CD4-positive, alpha-beta T cell treated with Interleukin-4 for 1 hour (primary cell): ENCODE measurements at places on chromosomes 6 and 20.

DNA sequence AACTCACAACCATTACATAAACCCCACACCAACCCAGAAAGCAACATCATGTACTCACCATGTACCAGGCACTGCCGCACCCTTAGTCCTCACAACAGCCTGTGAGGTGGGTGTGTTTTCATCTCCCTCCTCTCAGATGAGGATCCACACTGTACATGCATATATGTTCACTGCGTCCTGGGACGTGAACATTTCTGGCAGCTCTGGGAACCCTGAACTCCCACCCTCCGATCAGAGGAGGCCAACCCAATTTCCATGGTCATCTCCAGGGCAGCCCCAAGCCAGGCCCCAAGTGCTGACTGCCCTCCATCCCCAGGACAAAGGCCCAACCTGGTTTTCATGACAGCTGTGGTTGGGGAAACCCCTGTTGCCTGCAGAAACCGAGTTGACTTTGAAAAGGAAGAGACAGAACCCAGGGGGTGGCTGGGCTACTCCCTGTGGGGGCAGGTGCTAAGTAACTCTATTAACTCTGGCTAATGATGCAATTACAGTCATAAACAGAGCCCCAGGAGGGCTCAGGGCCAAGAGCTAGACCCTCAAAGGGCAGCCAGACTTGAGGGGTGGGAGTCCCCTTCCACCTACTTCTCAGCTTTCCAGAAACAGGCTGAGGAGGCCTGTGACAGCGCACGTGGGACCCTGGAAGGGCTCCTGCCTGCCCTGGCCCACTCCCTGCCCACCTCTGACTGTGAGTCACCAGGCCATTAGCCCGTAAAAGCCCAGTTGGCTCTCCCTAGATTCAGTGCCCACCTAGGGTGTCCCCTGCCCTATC is 2.6 kb downstream of the TFEB start:
- DNase-seq = peak; percentile 75

- DNase-seq = peak; percentile 9
Measured at GRCh38 chr6:163711615-163712565, 297.4 kb downstream of the QKI start.

GRCh38 chr6:158441716-158442215 is 118.1 kb upstream of the TMEM181 start:
- DNase-seq = no peak

GRCh38 chr20:39640147-39640546 is 678.0 kb downstream of the DHX35 start:
- DNase-seq = no peak

DNA sequence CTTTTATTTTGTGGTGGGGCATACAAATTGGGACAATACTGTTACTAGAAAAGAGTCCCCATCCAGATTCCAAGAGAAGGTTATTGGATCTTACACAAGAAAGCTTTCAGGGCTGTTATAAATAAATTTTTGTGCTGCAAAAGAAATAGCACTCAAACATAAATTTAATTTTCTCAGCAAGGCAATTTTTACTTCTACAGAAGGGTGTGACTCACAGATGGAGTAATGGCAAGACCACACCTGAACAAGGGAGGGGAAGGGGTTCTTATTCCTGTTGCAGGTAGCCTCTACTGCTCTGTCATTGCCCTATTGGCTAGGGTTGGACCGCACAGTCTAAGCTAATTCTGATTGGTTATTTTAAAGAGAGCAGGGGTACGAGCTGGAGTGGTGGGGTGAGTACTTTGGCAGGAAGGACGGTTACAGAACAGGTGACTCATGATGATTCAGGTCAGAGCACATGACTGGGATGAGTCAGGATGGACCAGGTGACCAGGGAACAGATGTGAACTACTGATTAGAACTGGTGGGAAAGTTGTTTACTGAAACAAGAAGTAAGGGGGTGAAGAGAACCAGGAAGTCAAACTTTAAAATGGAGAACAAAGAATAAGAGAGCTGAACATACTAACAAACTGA is 41.1 kb downstream of the CNR1 start:
- DNase-seq = no peak

DNA sequence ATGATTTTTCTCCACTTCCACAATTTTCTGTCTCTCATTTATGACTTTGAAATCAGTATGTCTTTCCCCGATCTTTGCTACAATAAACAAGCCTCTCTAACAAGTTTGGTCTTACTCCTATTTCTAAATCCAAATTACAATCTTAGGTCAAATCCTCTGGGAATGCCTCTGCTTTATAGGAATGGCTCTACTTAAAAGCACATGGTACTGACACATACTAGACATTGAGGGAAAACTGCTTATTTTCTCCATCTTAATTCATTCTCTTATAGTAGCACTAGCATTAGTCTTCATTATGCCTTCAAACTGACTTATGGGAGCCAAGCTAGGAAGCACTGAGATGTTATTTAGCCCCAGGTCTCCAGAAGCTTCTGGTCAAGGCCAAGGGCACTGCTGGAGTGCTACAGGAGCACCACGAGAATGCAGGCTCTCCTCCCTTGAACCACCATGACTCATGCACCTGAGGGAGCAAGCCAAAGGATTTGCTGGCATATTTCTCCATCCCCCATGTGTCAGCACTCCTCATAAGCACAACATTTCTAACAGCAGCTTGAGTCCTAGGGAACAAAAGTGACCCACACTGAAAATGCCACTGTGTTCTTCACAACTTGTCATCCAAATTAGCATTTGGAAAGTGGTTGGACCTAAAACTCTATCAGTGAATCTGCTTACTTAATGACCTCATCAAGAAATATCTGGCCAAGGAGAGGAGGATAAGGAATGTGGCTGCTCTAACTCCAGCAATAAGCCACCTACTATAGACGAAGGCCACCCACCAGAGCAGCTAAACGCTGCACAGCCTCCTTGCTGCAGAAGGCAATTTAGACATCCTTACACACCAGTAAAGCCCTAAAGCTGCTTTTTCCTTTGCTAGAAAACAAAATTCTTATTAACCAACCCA is 156.8 kb upstream of the KCNQ5 start:
- DNase-seq = no peak

DNA sequence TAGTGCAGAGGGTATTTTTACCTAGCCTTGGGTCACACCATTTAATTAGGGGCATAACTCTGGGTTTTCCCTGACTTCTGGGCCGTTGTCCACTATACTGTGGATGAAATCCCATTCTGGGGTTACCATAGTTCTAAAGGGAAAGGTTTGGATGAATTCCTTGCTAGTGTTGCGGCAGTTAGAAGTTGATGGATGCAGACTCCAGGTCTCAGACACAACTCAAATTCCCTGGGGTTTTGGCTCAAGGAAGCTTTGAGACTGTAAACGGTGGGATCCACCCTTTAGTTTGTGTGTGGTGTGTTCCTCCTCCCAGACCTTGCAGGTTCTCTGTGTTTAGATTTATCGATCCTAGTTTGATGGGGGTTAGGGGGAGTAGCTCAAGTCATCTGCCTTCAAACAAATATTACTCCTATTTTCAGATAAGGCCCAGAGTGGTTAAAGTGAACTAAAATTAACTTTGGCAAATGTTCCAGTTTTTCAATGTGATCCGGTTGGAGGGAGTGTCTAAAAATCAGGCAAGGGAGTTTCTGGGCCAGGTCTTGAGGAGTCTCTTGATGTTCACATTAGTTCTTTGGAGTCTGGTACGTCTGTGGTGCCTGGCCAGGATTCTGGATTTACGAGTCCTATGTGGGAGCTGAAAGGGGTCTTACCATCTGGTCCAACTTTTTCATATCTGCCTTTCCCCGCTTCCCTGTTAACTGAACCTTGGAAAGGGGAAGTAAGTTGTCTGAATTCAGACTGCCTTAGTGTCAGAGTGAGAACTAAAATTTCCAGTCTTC is 1.5 kb downstream of the RALY start:
- DNase-seq = no peak

- no peak for DNase-seq
Measured at GRCh38 chr6:160737934-160738333, 35.9 kb downstream of the PLG start.

GRCh38 chr6:22809370-22809769 is 240.0 kb downstream of the HDGFL1 start:
- no peak for DNase-seq

- no peak for DNase-seq
Measured at GRCh38 chr20:41426086-41426830, 59.6 kb upstream of the EMILIN3 start.

- DNase-seq = peak; percentile 48
Measured at GRCh38 chr6:72622094-72622940, 453 bp downstream of the KCNQ5 start.

GRCh38 chr20:43185901-43186300 is 3.8 kb downstream of the PTPRT start:
- DNase-seq = no peak

DNA sequence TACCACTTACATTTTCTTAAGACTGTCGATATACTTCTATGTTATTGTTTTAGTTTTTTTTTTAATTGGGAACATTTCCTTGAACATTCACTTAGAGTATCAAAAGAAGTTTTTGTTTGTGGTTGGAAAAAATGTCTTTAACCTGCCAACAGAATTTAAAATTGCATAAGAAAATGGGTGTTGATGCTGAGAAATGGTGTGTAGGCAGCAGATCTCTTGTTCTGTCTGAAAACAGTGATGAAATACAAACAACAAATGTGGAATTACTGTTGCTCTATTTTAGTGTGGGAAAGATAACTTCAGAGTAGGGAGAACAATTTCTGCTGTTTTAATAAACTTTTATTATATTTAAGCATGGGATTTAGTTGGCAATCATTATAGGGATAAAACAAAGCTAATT is 293.5 kb downstream of the CDKAL1 start:
- no peak for DNase-seq

GRCh38 chr6:43172104-43173007 is 1.3 kb downstream of the SRF start:
- peak; percentile 55 for DNase-seq

DNA sequence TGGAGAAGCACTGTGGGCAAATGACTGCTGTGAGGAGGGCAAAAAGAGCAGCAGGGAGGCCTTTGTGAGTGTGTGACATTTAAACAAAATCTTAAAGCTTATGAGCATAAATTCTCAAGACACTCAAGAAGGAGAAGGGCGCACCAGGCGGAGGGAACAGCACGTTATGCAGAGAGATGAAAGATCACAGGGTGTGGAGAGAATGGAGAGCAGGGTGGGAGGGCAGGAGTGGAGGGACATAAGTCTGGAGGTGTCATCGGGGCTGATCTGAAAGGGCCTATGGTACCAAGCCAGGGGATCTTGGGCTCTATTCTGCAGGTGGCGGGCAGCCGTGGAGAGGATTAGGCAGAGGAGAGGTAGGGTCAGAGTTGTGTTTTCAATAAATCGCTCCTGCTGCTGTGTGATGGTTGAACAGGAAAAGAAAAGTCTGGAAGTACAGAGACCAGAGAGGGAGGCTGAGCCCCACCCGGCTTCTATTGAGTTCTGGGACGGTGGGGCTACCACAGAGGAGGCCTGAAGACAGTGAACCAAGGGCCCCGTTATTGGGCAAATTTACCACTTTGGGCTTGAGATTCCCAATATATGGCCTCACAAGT is 24.3 kb upstream of the DLGAP4 start:
- no peak for DNase-seq

DNA sequence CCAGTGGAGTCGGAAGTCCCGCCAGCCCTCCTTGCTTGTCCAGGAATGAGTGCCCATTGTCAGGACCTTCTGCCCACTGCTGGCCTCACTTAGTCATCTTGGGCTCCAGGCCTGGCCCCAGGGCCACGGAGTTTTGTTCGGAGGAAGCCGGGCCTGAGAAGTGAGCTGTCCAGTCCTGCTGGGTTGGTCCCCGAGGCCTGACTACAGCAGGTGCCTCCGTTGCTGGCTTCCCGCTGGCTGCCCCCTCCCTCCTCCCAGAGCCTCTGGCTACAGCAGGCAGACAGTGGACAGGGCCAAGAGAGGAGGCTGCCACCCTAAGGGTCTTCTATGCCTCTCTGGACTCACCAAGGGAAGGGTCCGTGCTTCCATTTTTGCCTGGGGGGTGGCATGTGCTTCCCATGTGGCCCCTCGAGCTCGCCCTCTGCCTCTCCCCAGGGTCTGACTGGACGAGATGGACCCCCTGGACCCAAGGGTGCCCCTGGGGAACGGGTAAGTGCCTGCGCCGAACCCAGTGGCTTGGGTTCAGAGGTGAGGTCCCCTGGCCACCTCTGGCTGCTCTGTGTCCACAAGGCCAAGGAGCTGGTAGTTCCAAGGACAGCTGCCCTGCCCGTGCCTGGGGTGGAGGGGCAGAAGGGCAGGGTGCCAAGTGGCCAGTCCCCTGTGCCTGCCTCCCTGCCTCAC is 2.8 kb downstream of the COL9A3 start:
- DNase-seq = no peak

- DNase-seq = no peak
Measured at GRCh38 chr6:115573861-115574260, 486.8 kb downstream of the FRK start.

DNA sequence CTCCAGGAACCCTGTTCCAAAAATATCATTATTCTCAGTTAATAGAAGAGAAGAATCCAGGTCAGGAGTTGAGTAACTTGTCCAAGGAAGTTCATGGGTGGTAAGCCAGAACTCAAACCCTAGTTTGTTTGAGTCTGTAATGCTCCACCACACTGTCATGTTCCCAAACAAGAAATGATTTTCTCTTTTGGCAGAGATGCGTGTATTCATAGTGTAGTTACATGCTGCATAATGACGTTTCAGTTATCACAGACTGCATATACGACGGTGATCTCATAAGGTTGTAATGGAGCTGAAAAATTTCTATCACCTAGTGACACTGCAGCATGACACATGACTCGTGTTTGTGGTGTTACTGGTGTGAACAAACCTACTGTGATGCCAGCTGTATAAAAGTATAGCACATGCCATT is 102.6 kb downstream of the TULP4 start:
- no peak for DNase-seq

- no peak for DNase-seq
Measured at GRCh38 chr20:24598996-24599395, 129.6 kb downstream of the SYNDIG1 start.

- DNase-seq = no peak
Measured at GRCh38 chr20:48951646-48952045, 30.1 kb downstream of the ARFGEF2 start.

- no peak for DNase-seq
Measured at GRCh38 chr20:45061244-45061643, 39.7 kb downstream of the KCNS1 start.

DNA sequence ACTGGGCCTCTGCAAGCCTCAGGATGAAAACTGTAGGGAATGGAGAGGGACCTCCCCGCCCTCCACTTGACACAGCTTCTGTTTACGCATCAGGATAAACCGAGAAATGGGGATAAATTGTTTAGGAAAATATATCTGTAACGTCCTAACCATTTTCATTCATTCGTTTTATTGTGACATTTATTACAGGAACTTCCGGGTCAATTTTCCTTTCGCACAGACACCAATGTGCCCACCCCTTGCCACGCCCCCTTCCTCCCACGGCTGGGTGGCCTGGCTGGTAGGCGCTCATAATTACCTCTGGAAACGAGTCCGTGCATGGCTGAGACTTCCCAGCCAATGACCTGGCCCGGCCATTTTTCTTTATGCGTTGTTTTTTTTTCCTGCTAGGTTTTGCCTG is 96.1 kb downstream of the BMP7 start:
- DNase-seq = no peak

DNA sequence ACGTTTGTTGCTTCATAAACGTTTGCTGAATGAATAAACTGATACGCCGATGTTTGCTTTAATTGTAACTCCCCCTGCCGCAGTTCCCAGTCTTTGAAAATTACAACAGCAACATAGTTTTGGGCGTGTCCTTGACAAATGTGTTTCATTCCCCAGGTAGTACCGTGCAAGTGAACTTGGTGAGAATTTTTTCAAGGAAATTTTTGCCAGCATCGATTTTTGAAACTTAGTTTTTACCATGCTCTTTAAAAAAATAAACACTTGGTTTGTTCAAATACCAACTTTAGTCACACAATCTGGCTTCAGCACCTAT is 60.1 kb downstream of the FAM217A start:
- no peak for DNase-seq

GRCh38 chr20:45821947-45822346 is 5.2 kb downstream of the TNNC2 start:
- no peak for DNase-seq

- DNase-seq = no peak
Measured at GRCh38 chr20:56382696-56383095, 9.3 kb downstream of the AURKA start.
